ENCODE measurements at places on chromosomes 3 and 15.

DNA sequence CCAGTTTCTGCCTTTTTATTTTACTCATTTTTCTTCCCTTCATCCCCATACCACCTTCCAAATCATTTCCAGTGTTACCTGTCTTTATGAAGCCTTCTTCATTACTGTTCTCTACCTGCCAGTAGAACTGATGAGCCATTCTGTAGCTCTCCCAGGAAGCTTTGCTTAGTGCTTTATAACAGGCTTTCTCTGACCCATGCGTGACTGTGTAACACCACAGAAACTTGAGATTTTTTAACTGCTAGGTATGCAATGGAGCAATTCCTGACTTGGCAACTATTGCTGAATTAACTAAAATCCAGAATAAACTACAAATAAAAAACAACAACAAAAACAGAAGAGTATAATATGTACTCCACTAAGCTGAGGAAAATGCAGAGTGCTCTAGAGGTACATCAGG lies 289.2 kb downstream of the ROBO1 start:
- no peaks in the 10 kb centered on the region for H3K27me3 ChIP-seq
- no peaks in the 10 kb centered on the region for H3K4me1 ChIP-seq
- no peak for DNase-seq
- H3K36me3 ChIP-seq, result no peaks in the 10 kb centered on the region
- H3K4me3 ChIP-seq, result no peak overlapping the region

DNA sequence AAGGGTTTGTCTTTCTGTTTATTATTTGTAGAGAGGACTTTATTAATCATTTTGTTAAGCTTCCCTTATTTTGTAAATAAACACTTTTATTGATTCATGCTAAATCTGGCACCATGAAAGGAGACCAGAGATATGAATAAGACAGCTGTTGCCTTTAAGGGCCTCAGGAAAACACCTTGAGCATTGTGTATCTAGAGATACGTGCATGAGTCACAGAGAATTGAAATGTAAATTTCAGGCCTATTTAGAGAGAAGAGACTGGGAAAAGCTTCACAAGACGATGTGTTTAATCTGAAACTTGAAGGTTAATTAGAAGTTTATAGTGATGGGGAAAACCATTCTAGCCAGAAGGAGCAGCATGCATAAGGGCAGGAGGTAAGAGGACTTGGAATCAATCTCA lies 28.6 kb upstream of the UTS2B start:
- H3K36me3 ChIP-seq, result peaks cover 26% of the 10 kb centered on the region
- H3K4me3 ChIP-seq, result no peak overlapping the region
- H3K4me1 ChIP-seq, result peaks cover 6% of the 10 kb centered on the region
- no peak for DNase-seq
- H3K27me3 ChIP-seq, result no peaks in the 10 kb centered on the region

DNA sequence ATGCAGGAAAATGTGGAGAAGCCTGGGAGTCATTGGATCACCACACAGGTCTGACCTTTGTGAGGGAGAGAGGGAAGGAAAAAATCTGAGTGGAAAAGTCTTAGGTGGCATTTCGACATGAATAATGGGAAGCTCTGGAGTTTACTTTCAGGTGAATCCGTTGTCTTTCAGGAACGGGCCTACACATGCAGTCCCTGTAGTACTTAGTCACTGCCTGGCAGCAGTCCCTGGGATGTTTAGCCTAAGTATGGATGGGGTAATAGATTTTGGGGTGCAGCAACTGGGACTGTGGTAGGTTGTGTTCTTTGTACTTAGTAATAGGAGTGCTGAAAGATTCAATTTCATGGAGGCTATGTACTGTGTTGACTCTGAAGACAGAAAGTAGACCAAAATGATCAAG lies 227.5 kb upstream of the EPHA3 start:
- H3K4me1 ChIP-seq, result no peaks in the 10 kb centered on the region
- no peak overlapping the region for H3K4me3 ChIP-seq
- DNase-seq, result no peak
- no peak overlapping the region for H3K27ac ChIP-seq

GRCh38 chr3:121692010-121692699 lies 31.5 kb upstream of the HCLS1 start:
- no peaks in the 10 kb centered on the region for H3K27me3 ChIP-seq
- peaks cover 5% of the 10 kb centered on the region for H3K4me1 ChIP-seq
- no peaks in the 10 kb centered on the region for H3K36me3 ChIP-seq
- H3K4me3 ChIP-seq, result no peak overlapping the region

DNA sequence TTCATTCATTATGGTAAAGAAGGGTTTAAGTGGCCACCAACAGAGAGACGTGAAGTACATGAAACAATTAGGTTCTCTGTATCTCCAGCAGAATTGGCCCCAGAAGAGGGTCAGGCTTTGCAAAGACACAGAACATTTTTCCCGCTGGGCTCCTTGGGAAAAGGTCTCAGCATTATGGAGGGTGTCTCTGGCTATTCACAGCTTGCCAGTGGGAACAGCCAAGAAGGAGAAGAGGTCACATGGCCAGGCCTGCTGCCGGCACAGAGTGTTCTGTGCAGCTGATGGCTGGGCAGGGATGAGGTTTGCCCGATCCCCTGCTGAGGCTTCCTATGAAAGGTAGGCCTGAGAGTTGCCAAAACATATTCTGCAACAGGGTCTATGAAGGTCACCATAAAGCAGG lies 77.8 kb upstream of the LPP start:
- no peak for DNase-seq
- H3K27me3 ChIP-seq, result no peaks in the 10 kb centered on the region
- H3K36me3 ChIP-seq, result no peaks in the 10 kb centered on the region
- H3K4me1 ChIP-seq, result no peaks in the 10 kb centered on the region
- H3K27ac ChIP-seq, result peak overlapping the region; percentile 18

GRCh38 chr3:148175214-148175613 lies 522.5 kb upstream of the AGTR1 start:
- no peak overlapping the region for H3K27ac ChIP-seq
- no peak for DNase-seq
- no peak overlapping the region for H3K4me3 ChIP-seq
- no peaks in the 10 kb centered on the region for H3K36me3 ChIP-seq

DNA sequence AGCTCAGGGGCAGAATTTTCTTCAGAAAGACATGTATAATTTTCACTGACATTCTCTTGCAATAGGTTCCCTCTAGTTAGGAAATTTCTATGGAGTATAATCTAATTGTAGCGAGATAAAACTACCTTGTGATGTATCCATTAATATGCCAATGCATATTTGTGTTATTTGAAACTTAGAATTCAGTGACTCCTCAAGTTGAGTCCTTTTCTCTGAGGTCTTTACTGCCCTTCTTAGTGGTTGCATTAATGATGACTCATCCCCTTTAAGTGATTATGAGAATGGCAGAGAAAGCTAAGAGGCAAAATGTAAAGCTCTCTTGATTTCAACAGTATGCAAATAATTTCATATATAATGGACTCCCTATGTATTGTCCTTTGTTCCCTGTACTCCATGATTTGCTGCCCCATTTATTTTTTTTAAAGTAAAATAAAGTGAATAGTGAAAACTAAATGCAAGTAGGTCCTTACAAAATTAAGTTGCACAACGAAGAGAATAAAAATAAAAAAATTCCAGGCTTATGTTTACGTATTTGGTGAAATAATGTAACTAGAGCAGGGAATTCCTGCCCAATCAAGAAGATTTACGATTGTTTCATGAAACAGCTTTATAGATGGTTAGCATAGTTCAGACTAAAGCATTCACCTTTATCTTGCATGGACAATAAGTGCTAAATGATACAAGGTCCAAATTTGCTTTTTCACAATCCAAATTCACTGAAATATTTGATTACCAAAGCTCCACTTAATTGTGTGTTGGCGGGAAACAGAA lies 78.1 kb downstream of the ZPLD1 start:
- no peak overlapping the region for H3K4me3 ChIP-seq
- H3K36me3 ChIP-seq, result no peaks in the 10 kb centered on the region
- DNase-seq, result no peak
- no peaks in the 10 kb centered on the region for H3K27me3 ChIP-seq
- H3K4me1 ChIP-seq, result no peaks in the 10 kb centered on the region

DNA sequence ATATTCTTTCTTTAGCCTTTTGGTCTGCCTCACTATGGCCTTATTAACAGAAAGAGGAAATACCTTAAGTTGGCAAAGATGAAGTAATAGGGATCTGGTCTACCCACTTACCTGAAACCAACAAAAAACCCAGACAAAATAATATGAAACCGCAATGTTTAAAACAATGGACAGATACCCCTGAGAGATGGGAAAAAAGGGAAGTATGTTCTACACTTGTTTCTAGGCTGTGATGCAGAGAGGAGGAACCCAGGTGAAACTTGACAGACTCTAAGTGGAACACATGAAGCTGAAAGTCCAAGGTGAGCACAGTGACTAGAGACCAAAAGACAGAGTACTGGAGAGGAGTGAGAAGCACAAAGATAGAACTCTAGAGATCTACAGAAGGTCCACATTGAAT lies 78.4 kb downstream of the NR2E3 start:
- no peak overlapping the region for H3K27ac ChIP-seq
- no peaks in the 10 kb centered on the region for H3K27me3 ChIP-seq
- no peak for DNase-seq
- H3K4me3 ChIP-seq, result no peak overlapping the region
- no peaks in the 10 kb centered on the region for H3K36me3 ChIP-seq

DNA sequence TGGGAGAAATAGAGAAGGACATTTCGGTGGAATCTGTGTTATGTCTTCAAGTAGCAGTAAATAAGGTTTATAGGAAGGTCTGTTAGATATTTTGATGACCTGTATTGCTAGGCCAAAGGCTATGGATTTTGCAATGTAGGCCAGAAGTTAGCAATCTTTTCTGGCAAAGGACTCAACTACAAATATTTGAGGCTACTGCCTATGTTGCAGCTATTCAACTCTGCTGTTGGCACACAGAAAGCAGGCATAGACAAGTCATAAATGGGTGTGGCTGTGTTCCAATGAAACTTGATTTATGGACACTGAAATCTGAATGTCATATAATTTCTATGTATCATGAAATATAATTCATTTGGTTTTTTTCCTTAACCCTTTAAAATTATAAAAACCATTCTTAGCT lies 438.7 kb upstream of the C2CD4B start:
- DNase-seq, result no peak
- no peaks in the 10 kb centered on the region for H3K36me3 ChIP-seq
- H3K4me1 ChIP-seq, result no peaks in the 10 kb centered on the region
- no peak overlapping the region for H3K27ac ChIP-seq

- no peak within 1 kb of the TSS for H3K4me3 ChIP-seq
- no peak within 1 kb of the TSS for H3K27ac ChIP-seq
- H3K4me1 ChIP-seq, result no peaks in the 10 kb centered on the region
- H3K36me3 ChIP-seq, result no peaks in the 10 kb centered on the region
- DNase-seq, result peak; percentile 92
Observed at GRCh38 chr3:167380004-167380689, at the start of gene ZBBX. TSS of gene ZBBX (minus strand) at chr3:167380297. CDS start at chr3:167372901, 7,396 bp downstream.

DNA sequence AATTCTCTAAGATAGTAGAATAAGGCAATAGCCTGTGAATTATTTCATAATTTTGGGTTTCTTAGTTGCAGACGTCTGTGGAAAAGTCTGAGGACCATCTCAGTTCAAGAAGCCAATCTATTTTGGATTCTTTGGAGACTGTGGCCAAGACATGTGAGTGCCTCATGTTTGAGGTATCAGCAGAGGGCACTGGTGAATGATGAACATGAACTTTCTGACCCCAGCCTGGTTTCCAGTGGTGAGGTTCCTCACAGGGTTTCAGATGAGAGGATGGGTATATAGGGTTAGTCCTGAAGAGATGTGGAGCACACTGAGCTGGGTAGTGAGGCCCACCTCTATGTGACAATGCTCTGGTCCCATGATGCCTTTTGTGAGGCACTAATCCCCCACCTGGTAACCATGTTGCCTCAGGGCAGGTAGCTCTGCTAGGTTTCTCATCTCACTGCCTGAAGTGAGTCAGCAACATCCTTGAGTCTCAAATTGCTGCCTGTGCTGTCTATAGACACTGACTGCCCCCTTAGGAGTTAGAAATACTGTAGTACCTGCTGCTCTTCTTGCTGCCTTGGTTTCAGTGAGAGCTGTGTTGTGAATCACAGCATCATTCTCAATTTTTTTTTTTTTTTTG lies 32.3 kb downstream of the C3orf62 start:
- peaks cover 4% of the 10 kb centered on the region for H3K36me3 ChIP-seq
- no peak for DNase-seq
- H3K27ac ChIP-seq, result no peak overlapping the region
- H3K4me3 ChIP-seq, result no peak overlapping the region
- H3K27me3 ChIP-seq, result no peaks in the 10 kb centered on the region
- no peaks in the 10 kb centered on the region for H3K4me1 ChIP-seq

DNA sequence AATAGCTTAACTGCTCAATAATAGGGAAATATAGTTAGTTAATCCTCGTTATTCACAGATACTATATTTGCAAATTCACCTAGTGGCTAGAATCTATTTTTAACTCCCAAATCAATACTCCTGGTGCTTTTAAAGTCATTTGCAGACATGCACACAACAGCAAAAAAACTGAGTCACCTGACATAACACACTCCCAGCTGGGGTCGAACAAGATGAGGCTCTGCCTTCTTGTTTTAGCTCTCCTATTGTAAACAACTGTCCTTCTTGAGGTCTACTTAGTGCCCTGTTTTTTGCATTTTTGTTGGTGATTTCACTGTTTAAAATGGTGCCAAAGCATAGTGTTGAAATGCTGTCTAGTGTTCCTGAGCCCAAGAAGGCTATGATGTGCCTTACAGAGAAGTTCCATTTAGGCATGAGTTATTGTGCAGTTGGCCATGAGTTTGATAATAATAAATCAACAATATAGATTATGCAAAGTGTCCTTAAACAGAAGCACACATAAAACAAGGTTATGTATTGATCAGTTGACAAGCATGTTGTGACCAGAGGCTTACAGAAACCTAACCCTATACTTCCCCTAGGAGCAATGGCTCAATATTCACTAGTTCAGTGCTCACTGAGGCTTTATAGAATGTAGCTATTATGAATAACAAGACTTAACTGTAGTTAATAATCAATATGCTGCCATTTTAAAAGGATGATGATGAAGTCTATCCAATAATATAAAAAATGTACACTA lies 18.6 kb downstream of the MAP3K13 start:
- no peaks in the 10 kb centered on the region for H3K4me1 ChIP-seq
- no peaks in the 10 kb centered on the region for H3K36me3 ChIP-seq
- no peaks in the 10 kb centered on the region for H3K27me3 ChIP-seq
- no peak overlapping the region for H3K27ac ChIP-seq
- no peak for DNase-seq

- H3K4me3 ChIP-seq, result no peak overlapping the region
- H3K27me3 ChIP-seq, result no peaks in the 10 kb centered on the region
- no peak overlapping the region for H3K27ac ChIP-seq
Observed at GRCh38 chr3:191217301-191217700, 18.3 kb downstream of the OSTN start.

GRCh38 chr3:34260271-34261000 lies 462.0 kb downstream of the PDCD6IP start:
- H3K27me3 ChIP-seq, result no peaks in the 10 kb centered on the region
- no peaks in the 10 kb centered on the region for H3K36me3 ChIP-seq
- no peaks in the 10 kb centered on the region for H3K4me1 ChIP-seq
- peak; percentile 50 for DNase-seq
- no peak overlapping the region for H3K4me3 ChIP-seq

- no peak for DNase-seq
- peaks cover 13% of the 10 kb centered on the region for H3K4me1 ChIP-seq
- no peak overlapping the region for H3K27ac ChIP-seq
- peaks cover 79% of the 10 kb centered on the region for H3K27me3 ChIP-seq
Observed at GRCh38 chr3:137765310-137766033, 1.4 kb downstream of the SOX14 start.
